Mesothelial cell of epicardium (in vitro differentiated cells): ENCODE measurements at places on chromosomes 3 and 15.

GRCh38 chr3:49788056-49788455, 1.7 kb upstream of the IP6K1 start:
- no peak overlapping the region for H3K27ac ChIP-seq
- H3K36me3 ChIP-seq: peaks cover 4% of the 10 kb centered on the region
- peaks cover 28% of the 10 kb centered on the region for H3K4me1 ChIP-seq
- H3K4me3 ChIP-seq: no peak overlapping the region

DNA sequence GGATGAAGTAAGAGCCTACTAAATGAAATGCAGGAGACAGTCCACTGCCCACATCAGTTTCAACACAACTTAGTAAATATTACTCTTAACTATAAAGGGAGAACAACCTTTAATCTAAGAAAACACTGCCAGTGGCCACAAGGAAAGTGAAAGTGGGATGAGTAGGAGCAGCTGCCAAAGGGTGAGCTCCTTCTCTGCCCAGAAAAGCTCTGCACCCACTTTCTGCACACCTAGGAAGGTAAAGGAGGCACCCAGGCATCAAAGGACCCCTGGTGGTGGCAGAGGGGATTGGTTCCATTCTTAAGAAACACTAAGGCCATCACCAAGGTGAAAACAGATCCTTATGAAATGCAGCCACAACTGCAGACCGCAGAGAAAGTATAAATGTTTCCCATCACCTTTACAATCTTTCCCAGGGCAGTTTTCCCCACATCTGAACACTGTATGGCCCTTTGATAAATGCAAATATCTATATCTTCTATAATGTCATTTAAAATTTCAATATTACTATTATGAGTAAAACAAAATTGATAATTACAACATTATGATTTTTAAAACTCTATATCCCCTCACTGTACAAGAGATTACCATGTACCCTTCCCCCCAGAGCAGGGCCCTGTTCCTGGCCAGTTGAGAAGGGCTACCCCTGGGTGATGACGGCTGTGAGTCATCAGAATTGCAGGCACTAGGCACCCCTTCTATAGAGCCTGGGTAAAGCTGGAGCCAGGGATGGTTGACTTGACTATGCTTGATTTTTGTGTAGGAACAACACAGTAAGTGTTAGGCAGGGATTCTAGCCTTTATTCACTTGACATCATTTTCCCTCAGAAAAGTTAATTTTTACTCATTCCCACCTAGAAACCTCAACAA, 92.0 kb downstream of the SNRK start:
- H3K36me3 ChIP-seq: peaks cover 17% of the 10 kb centered on the region
- H3K4me1 ChIP-seq: no peaks in the 10 kb centered on the region
- H3K4me3 ChIP-seq: no peak overlapping the region
- no peaks in the 10 kb centered on the region for H3K27me3 ChIP-seq
- H3K27ac ChIP-seq: no peak overlapping the region
- DNase-seq: no peak

GRCh38 chr3:139935866-139936817, 1.2 kb downstream of the CLSTN2 start:
- no peaks in the 10 kb centered on the region for H3K36me3 ChIP-seq
- peaks cover 59% of the 10 kb centered on the region for H3K27me3 ChIP-seq
- peak overlapping the region; percentile 72 for H3K4me3 ChIP-seq
- peak; percentile 30 for DNase-seq
- H3K27ac ChIP-seq: no peak overlapping the region
- peaks cover 25% of the 10 kb centered on the region for H3K4me1 ChIP-seq

GRCh38 chr15:92324101-92324963, 69.3 kb upstream of the ST8SIA2 start:
- no peaks in the 10 kb centered on the region for H3K36me3 ChIP-seq
- no peak for DNase-seq
- H3K4me1 ChIP-seq: peaks cover 30% of the 10 kb centered on the region
- no peak overlapping the region for H3K4me3 ChIP-seq
- H3K27me3 ChIP-seq: peaks cover 40% of the 10 kb centered on the region

GRCh38 chr3:12127391-12127790, 31.3 kb downstream of the TIMP4 start:
- no peak overlapping the region for H3K27ac ChIP-seq
- H3K36me3 ChIP-seq: no peaks in the 10 kb centered on the region
- peaks cover 3% of the 10 kb centered on the region for H3K4me1 ChIP-seq
- no peak overlapping the region for H3K4me3 ChIP-seq

DNA sequence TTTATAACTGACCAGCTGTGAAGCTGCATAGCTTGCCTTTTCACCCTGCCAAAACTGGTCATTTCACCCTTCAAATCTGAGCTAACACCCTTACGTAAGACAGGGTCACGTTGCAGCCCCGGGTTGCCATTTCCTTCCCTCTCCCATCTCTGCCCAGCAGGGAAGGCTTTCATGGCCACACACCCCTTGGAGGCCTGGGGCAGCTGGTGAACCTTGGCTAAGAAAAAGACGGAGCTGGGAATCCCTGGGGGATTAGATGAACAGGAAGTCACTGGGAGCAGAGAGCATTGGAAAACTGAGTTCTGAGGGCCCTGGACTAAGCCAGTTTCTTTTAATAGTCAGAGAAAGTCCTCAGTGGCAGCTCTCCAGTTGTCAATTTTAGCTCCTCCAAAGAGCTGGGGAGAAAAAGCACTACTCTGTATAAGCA, 67.8 kb downstream of the TTC23 start:
- peaks cover 24% of the 10 kb centered on the region for H3K36me3 ChIP-seq
- no peak for DNase-seq
- no peak overlapping the region for H3K4me3 ChIP-seq
- peaks cover 28% of the 10 kb centered on the region for H3K4me1 ChIP-seq
- H3K27me3 ChIP-seq: no peaks in the 10 kb centered on the region
- peak overlapping the region; percentile 44 for H3K27ac ChIP-seq

DNA sequence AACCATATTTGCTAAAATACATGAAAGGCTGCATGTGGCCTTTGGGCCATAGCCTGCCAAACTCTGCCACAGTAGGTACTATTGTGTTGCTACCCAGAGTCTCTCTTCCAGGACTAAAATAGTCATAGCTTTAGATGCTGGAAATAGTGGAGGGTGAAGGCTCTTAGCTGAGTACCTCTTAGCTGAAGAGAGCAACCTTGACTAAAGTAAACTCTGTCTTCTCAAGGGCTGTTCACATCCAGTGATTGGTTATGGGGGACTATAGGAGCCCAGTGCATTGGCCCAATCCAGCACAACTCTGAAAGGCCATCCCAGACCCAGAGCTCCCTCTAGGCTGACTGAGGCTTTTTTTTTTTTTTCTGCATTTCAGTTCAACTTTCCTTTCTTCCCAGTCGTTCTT, 117.8 kb upstream of the ACP3 start:
- no peaks in the 10 kb centered on the region for H3K4me1 ChIP-seq
- no peaks in the 10 kb centered on the region for H3K36me3 ChIP-seq
- H3K27me3 ChIP-seq: no peaks in the 10 kb centered on the region
- no peak overlapping the region for H3K4me3 ChIP-seq
- no peak overlapping the region for H3K27ac ChIP-seq
- DNase-seq: no peak

- no peak for DNase-seq
- H3K27ac ChIP-seq: no peak overlapping the region
- H3K4me1 ChIP-seq: peaks cover 2% of the 10 kb centered on the region
- H3K36me3 ChIP-seq: no peaks in the 10 kb centered on the region
Measured at GRCh38 chr3:147773116-147773630, 364.0 kb downstream of the ZIC1 start.

DNA sequence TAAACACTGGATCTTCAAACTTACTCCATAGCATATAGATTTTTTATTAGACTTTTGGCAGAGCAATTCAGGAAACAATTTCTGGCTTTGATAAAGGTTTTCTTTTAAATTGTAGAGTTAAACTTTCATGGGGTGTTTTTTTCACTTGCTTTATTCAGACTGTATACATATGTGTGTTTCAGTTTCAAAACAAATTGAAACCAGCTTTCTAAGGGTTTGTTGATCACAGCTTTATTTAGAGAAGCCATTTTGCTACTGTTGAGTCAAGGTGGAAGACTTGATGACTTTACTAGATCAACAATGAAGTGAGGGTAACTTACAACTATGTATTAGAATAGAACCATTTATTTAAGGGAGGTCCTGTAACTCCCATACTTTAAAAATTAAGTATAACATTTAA, 6.2 kb downstream of the UBE2E1 start:
- DNase-seq: no peak
- H3K4me1 ChIP-seq: peaks cover 56% of the 10 kb centered on the region
- H3K36me3 ChIP-seq: peaks cover 10% of the 10 kb centered on the region

DNA sequence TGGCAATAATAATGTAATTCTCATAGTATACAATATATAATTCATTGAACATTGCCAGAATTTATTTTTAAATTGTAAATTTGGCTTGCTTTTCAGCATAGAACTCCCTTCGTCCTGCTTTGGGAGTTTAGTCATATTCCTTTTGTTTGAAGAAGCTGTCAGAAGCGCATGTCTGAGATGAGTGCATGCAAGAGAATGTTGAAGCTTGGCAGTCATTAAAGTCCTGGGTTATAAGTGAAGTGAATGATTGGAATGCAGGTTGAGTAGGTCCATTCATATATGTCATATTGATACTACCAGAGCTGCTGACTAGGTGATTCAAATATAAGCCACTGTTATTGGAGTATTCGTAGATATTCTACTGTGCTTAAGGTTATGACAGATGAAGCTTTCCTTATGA, 243.6 kb upstream of the MDFIC2 start:
- H3K4me1 ChIP-seq: peaks cover 2% of the 10 kb centered on the region
- no peak for DNase-seq
- peaks cover 2% of the 10 kb centered on the region for H3K36me3 ChIP-seq
- H3K27me3 ChIP-seq: no peaks in the 10 kb centered on the region
- no peak overlapping the region for H3K27ac ChIP-seq
- no peak overlapping the region for H3K4me3 ChIP-seq

DNA sequence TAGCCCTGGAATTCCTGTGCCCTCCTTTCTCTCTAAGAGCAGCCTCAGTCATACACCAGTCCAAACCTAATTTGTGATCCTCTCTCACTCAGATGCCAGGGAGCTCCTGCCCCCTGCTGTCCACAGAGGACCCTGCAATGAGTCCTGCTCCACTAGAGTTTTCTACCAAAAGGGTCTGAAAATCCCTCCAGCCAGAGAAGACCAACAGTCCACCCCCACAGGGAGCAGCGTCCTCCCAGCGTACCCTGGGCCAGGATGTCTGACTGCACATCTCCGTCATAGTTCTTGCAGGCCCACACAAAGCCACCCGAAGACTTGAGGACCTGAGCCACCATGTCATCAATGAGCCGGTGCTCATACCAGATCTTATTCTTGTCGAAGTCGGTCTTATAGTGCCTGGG, 15.4 kb downstream of the IDH2 start:
- H3K27me3 ChIP-seq: no peaks in the 10 kb centered on the region
- H3K36me3 ChIP-seq: peaks cover 33% of the 10 kb centered on the region
- H3K27ac ChIP-seq: no peak overlapping the region

DNA sequence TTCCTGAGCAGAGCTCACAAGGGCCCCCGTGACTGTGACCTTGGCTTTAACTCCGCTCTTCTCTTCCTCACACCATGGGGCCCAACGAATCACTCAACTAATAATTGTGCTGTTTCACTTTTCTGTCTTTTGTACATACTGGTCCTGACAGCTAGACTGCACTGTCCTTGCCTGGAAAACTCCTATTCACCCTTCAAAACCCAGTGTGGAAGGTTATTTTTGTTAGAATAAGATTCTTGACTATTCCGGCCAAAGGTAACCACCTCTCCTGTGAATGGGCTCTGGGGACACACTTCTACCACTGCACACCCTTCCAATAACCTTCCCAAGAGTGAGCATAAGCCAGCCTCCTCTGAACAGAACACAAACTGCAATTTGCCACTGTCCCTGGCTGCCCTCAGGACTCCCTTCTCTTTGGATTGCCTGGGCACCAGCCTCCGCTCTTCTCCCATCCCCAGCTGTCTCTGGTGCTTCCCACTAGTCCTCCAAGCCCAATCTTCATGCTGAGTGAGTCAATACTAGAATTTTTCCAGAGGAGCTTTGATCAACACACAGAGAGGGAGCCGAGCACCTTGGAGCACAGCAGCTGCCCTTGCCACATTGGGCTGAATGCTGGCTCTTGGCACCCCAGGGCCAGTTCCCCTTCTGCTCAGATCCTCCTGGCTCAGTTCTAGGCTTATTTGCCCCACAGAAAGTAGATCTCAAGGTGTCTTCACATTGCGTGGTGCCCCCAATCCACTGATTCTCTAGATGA, 2.1 kb downstream of the SCN5A start:
- no peak overlapping the region for H3K27ac ChIP-seq
- H3K4me3 ChIP-seq: no peak overlapping the region
- no peaks in the 10 kb centered on the region for H3K36me3 ChIP-seq
- H3K4me1 ChIP-seq: peaks cover 2% of the 10 kb centered on the region
- no peak for DNase-seq
